A673 (cell line): ENCODE measurements at places on chromosomes 7 and 10.

- DNase-seq, result peak; percentile 5
Measured at GRCh38 chr7:79361214-79361613, 92.3 kb downstream of the MAGI2 start.

GRCh38 chr7:99312316-99313203, 13.1 kb upstream of the ARPC1A start:
- peak; percentile 79 for DNase-seq

DNA sequence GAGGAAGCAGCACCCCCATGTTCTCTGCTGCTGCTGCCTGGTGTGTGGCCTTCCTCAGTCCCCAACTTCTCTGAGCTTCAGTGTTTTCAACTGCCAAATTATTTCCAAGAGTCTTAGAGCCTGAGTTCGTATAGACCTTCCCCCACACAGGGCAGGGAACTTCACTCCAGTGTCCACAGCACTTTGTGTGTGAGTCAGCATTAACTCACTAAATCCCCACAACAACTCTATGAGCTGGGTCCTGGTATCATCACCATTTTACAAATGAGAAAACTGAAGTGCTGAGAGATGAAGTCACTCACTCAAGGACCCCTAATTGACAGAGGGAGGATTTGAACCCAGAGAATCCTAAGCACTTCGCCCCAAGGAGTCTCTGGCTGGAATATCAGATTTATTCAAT, 48.3 kb downstream of the ADCYAP1R1 start:
- no peak for DNase-seq

DNA sequence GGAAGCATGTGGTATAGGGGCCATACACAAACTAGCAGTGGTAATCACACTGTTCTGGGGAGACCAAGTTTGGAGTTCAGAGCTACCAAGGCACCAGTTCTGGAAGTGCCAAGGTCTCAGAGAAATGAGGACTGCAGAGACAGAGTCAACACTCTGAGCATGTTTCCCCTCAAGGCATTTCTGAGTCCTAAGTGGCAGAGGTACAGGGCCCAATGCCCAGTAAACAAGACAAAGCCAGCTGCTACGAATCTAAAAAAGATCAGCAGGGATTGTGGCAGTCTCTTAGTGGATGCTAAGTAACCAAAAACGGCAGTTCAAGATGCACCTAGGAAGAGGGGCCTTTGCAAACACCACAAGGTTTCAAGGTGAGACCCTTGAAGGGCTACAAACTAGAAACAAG, 271.9 kb downstream of the TNS3 start:
- no peak for DNase-seq

GRCh38 chr7:34061149-34061548, 155.8 kb downstream of the BMPER start:
- DNase-seq, result peak; percentile 63

DNA sequence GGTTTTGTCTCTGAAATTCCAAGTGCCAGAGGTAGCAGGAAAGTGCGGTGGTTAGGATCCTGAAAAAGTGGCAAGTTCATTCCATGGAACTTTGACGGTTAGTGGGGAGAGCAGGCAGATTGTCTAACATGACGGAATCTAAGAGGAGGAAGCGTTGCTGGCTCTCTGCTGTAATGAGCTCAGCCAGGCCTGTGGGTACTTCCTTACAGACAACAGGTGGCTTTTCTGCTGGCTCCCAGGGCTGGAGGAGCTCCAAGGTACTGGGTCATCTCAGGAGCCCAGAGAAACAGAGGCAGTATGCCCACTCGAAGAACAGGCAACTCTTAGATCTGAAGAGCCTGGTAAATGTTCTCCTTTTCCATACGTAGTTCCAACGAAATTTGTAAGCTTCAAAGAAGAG, 3.1 kb upstream of the AIFM2 start:
- no peak for DNase-seq

DNA sequence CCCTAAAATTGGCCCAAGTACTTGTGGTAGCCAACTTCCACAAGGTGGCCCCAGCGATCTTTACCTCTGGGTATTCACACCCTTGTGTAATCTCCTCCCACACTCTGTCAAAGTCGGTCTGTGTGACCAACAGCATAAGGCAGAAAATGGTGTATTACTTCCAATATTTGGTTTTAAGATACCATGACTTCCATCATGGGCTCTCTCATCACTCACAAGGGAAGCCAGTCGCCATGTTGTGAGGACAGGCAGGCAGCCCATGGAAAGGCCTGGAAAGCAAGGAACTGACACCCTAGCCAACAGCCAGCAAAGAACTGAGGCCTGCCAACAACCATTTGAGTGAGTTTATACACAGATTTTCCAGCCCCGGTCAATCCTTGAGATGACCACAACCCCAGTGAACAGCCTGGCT, 91.0 kb upstream of the KMT2E start:
- DNase-seq, result peak; percentile 91

DNA sequence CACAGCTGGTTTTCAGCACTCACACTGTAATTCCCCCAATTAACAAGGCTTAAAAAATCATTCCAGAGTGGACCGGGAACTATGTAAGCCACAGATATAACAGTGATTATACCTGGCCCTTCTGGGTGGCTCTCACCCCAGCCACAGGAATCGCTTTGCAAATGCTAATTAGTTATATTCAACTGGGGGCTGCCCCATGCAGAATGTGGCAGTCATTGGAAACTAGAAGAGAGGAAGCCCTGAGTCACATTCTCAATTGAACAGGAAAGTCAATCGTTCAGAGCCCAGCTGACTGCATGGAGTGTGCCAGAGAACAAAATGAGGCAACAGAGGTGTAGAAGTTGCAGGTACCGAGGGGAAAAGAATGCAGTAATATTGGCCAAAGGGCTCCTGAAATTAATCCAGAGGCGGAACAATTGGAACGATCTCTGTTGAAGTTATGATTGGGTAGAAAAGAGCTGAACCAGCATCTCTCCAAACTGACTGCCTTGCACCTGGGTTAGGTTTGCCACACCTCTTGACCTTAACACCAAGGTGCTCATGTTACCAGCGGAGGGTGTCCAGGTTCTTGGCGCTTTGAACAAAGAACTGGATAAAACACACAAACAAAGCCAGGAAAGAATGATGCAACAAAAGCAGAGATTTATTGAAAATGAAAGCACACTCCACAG, 909.7 kb upstream of the AUTS2 start:
- peak; percentile 18 for DNase-seq

- no peak for DNase-seq
Measured at GRCh38 chr10:8321990-8322389, 267.5 kb downstream of the GATA3 start.

DNA sequence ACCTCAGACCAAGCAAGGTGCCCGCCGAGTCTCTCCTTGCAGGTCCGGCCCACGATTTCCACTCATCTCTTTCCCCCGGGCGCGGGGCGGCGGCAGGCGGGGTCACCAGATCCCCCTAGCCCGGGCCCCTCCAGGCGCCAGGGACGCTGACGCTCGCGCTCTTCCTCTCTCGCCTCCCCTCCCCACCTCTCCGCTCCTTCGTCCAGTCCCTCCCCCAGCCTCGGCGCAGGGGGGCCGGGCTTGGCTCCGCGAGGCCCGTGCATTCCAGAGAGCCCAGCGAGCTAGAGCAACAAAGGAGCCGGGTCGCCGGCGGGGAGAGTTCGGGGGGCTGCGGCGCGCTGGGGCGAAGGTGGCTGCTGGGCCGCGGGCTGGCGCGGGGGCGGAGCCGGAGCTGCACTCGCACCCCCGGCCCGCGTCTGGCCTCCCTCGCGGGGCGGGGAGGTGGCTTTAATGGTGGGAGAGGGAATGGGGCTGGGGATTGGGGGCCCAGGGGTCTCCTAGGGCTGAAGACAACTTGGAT, at the start of gene SMO:
Gene SMO, plus strand, starts transcription at position 262 of the 520 bp plus-strand sequence. CDS start 519 bp downstream, outside the sequence.
- peak; percentile 74 for DNase-seq

DNA sequence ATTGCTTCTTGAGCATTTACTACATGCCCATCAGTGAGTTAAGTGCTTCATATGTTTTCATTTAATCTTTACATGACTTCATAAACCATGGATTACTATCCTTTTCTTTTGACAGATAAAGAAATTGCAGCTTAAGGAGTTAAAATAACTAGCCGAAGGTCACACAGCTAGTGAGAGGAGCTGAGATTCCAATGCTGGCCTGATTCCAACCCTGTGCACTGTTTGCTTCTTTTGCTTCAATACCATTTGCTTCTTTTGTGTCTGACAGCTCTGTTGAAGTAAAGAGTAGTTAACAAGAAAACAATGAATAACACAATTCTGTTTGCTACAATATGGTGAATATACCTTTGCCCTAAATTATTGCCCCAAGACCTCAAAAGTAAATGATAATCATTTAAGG, 132.4 kb downstream of the GRM3 start:
- DNase-seq, result no peak

DNA sequence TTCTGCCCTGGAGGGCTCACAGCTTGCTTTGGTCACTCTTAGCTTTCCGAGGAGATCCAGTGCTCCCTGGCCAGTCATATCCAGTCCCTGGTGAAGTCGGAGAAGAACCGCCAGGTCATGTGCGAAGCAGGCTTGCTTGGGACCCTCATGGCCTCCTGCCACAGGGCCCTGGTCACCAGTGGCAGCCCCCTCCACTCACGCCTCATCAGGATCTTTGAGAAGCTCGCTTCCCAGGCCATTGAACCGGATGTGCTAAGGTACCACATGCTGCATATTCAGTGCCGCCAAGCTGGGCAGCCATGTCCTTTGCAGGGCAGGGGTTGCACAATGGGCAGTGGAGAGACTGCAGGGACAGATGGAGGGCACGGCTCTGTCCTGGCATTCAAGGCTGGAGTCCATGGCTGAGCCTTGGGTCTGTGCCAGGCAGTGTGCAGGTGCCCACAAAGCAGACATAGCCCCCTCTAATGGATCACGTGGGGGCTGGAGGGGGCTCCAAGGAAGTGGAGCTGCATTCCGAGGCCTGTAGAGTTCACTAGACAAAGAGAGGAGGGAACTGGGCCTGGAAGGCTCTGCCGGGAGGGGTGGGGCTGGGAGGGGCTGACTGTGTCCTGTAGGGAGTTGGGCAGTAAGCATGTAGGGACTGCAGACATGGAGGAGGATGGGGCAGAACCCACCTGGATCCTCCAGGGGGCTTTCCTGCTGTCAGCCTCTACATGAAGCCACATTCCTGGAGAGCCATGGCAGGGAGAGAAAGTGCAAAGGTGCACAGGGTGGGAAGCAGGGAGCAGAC, 89.9 kb downstream of the WDFY4 start:
- DNase-seq, result no peak

DNA sequence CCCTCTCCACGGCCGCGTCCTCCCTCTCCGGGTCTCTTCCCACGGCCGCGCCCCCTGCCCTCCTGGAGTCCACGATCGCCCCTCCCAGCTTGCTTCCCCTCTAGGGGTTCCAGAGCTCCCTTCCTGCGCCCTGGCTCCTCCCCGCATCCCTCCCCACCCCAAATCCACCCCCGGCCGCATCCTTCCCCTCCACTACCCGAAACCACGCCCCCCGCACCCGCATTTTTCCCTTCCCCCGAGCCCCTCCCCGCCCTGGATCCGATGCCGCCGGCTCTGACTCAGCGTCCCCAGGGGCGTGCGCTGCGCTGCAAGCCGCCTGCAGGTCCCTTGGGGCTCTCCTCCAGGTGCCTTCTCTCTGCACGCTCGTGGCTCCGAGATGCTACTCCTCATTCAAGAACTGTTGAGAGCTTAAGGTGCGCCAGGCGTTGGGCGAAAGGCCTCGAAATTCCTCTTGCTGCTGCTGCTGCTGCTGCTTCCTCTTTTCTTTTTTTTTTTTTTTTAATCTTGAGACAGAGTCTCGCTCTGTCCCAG, 372 bp upstream of the TMEM130 start:
- DNase-seq, result peak; percentile 64

GRCh38 chr10:88932539-88933256, 19.9 kb downstream of the ACTA2 start:
- DNase-seq, result peak; percentile 93

DNA sequence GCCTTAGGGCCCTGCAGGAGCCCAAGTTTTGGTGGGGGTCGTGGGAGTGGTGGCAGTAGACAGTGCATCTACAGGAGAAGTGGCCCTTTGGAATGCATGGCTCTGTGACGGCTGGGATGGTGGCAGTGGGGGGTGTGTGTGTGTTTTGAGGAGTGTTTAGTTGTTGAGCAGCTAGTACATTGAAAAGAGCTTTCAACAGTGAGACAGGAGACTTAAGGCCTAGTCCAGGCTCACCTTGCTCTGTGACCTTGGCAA, 27.1 kb downstream of the ZNF775 start:
- no peak for DNase-seq

DNA sequence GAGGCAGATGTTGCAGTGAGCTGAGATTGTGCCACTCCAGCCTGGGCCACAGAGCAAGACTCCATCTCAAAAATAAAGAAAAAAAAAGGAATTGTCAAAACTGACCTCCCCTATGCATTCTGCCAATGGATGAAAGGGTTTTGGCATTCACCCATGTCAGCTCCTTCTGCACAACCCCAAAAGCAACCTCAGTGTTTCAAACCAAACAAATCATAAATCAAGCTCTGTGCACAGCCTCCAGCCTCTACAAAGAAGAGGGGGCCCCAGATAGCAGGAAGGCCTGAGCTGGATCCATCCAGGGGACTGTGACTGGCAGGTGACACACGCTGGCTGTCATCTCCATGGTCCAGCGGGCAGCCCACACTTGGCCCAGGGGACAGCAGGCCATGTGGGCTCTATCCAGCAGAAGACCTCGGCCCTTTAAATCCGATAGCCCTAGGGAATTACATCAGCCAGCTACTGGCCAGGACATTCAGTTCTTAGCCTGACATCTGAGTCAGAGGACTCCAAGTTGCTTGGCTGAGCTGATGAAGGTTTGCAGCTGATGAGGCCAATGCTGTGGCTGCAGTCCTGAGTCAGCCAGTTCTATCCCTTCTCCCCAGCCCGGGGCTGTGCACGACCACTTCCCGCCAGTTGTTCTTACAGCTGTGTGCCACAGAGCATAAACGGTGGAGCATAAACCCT, 52.0 kb upstream of the FIGNL1 start:
- no peak for DNase-seq

GRCh38 chr7:135729230-135729629, 1.2 kb upstream of the SLC13A4 start:
- DNase-seq, result no peak
